ENCODE measurements at places on chromosomes 7 and 10.

DNA sequence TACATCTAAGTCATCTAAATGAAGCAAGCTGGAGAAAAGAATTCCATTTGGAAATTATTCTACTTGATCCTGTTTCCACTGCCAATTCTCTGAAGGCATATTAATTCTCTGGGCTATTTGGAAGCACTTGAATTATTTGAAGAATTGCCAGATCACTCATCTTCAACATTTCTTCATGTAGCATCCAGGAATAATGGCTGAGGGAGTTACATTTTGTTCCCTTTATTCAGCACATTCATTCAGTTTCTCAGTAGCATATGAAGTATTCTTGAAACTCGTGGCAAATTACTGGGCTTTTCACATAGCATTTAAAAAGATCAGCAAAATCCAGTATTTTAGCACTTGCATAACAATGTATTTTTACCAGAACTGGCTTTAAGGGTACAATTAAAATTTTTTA, 127.1 kb upstream of the VIPR2 start:
- no peak for DNase-seq

GRCh38 chr10:23585186-23585585, 146.3 kb downstream of the OTUD1 start:
- DNase-seq = no peak

- no peak for DNase-seq
These were observed 23.2 kb downstream of the COL1A2 start for GRCh38 chr7:94417901-94418300.

DNA sequence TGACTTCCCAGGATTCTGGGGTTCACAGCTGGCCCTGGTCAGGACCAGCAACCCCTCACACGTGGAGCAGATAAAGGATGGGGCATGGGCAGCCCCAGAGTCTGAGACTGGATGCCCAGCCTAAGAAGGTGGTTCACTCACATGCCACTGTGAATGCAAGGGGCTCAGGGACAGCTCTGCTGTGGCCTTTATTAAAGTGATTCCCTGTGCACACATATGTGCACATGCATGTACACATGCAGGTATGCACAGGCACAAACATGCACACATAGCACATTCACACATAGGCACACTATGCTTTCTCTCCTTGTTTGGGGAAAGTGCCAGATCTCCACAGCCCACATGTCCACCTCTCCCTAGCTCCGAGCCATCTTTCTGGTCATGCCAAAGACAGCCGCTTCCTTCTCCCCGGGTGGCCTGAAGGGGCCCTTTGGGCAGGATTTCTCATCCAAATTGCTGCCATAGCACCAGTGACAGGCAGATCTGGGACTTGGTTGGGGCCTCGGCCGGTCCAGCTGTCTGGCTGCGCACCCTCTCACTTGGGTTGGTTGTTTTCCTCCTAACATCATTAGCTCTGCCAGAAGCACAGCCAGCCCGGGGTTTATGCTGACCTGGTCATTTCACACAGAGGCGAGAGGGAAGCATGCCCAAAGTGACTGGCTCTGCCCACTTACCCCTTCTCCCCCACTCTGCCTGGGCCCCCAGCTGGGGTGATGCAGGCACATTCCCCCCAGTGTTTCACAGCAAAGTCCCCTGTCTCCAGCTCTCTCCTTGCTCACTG, 1.4 kb downstream of the GCK start:
- DNase-seq = no peak

DNA sequence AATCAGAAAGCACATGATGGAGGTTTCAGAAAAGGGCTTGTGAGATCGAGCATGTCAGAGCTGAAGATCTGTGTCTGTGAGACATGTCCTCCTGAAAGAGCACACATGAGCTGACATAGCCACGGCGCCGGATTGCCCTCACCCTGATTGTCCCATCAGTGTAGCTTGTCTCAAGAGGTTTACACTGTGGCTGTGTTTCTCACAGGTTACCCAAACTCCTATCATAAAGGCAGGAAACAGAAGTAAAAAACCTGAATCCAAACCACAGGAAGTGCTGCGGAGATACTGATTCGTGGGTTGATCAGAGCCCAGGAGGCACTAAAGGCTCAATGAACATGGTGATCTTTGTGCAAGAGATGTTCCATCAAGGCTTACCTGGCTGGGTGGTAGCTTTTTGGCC, 3.9 kb upstream of the ATP6V0E2 start:
- no peak for DNase-seq

DNA sequence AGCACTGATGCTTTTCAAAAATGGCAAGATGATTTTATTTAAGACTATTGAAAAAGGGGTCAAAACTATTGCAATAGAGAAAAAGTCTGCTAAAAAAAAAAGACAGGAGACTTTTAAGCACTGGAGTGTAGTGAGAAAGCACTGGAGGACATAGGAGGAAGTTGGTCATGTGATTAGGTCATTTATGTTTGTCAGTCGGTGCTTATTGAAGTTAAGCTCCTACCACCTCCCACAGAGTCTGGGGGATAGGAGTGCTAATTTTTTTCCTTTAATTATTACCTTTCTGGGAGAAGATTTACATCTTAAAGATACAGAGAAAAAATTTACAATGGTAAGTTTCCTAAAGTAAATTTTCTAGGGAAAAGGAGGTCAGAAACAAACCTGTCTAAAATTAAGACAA, 80.2 kb upstream of the TMEM229A start:
- DNase-seq = no peak

DNA sequence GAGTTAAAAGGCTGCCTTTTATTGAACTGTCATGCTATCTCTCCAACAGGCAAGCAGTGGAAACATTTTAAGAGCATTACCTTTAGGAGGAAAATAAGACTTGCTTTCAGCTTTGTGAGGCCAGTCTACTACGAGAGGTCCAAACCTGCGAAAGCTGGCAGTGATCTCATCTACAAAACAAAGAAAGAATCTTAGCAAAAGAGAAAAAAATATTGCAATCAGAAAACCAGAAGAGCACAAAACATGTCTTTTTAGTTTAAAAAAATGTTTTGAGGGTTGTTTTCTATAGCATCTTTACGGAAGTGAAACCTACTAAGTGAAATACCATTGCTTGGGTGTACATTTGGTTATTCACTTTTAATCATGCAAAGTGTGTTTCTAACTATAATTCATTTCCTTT, 147.9 kb downstream of the CPEB3 start:
- DNase-seq = no peak

GRCh38 chr7:44965441-44965903, 13.3 kb downstream of the MYO1G start:
- no peak for DNase-seq

DNA sequence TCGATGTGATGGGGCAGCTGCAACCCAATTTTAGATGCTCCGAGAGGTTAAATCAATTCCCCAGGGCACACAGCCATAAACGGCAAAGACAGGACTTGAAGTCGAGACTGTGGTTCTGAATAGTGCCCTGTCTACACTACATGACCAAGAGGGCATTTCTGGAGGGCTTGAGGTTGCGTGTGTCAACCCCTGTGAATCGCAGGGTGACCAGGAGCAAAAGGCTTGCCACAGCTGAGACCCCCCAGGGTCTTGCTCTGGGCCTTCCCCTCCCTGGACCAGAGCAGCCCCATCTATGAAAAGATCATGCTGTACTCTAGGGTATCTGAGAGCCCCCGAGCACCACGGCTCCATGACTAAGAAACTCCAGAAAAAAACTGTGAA, 26.8 kb upstream of the RASGEF1A start:
- no peak for DNase-seq

GRCh38 chr10:27147701-27148100, 6.5 kb downstream of the YME1L1 start:
- DNase-seq = no peak

- DNase-seq = no peak
These were observed 35.0 kb downstream of the ZFAND2A start for GRCh38 chr7:1124816-1125602.

DNA sequence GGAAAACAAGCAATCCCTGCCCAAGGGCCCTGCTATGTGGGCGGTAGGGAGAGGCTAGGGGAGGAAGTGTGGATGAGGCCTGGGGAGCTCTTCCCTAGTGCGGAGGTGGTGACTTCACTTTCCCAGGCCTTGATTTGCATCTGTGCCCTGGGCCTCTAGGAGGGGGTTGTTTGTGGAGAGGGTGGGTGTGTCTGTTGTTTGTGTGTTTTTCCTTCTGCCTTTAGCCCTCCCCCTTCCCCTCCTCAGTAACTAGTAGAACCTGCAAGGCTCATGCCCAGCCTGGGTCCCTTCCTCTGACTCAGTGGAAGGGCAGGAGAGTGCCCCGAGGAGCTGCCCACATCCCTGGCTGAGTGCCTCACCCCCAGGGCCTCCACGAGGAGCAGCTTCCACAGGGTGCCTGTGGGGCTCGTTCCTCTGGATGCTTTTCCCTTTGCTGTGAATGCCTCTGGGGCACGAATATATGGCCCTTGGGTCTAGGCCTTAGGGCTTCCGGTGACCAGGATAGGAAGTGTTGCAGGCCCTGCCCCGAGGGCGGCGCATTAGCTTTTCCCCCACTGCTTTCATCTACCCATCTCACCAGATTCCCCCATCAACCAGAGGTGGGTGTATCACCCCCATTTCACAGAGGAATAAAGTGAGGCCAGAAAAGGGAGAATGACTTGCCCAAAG, 89.4 kb upstream of the DUSP5 start:
- DNase-seq = no peak

GRCh38 chr10:79246209-79246581, 101.1 kb upstream of the PPIF start:
- no peak for DNase-seq

DNA sequence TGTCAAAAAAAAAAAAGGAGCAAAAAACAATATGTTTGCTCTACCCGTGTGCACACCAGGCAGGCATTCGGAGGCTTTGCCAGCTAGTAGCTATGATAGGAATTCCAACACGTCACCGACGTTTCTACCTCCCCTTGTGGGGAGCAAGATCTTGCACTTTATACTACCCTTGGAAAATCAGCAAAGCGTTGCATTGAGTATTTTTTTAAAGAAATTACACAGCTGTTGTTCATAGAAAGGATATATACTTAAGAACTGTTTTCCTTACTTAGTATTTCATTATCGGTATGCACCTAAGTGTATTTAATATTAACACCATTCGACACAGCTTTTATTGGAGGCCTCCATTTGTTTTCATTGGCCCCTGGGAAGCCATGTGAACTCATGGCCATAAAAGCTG, 159.9 kb upstream of the MGMT start:
- no peak for DNase-seq

DNA sequence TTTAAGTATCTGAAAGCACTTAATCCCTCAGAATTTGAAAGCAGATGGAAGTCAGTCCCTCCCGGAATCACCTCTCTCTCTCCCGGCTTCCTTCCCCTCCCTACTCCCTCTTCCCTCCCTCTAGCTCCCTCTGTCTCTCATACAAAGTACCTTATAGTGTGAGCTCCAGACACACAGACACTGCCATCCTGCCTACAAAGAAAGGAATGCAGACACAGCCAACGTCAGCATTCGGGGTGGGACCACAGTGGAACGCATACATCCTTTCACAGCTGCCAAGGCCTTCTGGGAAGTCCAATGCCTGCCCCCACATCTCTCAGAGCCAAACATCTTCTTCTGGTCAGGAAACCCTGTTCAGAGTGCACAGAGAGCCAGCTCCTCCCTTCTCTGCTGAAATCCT, 9.3 kb downstream of the NOD1 start:
- DNase-seq = no peak

GRCh38 chr10:35409094-35409582, 72.8 kb downstream of the CCNY start:
- DNase-seq = no peak

- DNase-seq = no peak
These were observed 87.4 kb downstream of the ARHGAP22 start for GRCh38 chr10:48517482-48517881.

DNA sequence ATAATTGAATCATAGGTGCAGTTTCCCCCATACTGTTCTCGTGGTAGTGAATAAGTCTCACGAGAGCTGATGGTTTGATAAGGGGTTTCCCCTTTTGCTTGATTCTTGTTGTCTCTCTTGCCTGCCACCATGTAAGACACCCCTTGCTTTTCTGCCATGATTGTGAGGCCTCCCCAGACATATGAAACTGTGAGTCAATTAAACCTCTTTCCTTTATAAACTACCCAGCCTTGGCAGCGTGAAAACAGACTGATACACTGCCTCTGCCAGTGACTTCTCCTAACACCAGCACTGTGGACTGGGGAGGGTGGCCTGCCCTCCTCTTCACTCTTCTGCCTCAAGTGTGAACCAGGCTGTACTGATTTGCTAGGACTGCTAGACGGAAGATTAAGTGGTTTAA, 108.6 kb downstream of the RAB11FIP2 start:
- DNase-seq = no peak

DNA sequence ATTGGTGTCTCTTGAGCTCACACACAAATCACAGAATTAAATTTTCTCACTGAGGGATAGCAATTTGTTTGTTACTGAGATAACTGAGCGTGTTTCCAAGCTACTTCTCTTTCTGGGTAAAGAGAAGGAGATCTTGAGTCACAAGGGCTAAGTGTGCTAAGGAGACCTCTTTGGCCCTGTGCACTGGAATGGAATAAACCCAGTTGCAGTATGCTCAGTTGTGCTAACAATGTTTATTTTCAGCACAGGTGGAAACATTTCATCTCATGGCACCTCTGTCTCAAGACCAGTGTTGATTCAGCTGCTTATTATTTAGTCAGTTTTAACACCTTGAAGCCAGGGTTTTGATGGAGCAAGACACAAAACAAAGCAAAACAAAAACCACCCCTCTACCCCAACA, 22.5 kb upstream of the UBE2H start:
- no peak for DNase-seq

- DNase-seq = no peak
These were observed 12.1 kb downstream of the CNNM1 start for GRCh38 chr10:99341248-99341647.

DNA sequence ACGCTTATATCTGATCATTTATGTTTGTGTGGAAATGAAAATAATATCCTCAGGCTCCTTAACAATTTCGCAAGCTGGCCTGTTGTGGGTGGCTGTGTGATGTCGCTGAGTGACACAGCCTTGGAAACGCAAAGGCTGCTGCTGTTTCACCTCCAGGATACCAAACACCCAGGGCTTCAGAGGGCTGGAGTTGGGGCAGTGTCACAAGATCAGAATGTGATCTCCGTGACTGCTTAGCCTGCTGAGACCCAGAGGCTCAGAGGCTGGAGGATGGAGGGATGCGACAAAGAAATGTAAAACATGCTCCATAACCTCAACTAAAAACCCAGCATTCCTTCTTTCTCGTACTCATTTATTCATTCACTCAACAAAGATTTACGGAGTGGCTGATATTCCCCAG, 37.2 kb upstream of the BMPER start:
- no peak for DNase-seq
